ENCODE measurements at places on chromosomes 1 and 21.

DNA sequence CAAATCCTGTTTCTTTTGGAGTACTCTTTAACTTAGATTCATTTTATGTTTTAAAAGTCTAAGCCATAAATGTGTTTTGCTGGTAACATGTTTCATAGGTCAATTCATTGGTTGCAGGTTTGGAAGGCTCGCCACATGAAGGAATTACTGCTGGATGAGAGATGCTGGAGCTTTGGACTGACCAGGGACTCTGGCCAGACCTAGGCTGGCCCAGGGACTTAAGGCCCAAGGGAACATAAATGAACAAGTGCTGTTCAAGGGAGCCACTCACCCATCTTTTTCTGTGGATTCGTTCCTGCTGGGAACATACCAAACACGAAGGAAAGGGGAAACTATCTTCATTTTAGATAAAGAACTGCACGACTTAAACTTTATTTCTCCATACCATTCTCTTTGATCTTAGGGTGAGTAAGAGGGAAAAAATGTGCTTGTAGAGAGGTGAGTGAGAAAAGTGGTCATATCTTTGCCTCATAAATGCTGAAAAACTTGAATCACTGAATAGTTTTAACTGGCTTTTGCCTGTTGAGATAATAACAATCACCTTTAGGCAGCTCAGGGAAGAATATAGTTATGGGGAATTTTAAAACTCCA lies 15.3 kb upstream of the SHCBP1L start:
- no peak for DNase-seq

DNA sequence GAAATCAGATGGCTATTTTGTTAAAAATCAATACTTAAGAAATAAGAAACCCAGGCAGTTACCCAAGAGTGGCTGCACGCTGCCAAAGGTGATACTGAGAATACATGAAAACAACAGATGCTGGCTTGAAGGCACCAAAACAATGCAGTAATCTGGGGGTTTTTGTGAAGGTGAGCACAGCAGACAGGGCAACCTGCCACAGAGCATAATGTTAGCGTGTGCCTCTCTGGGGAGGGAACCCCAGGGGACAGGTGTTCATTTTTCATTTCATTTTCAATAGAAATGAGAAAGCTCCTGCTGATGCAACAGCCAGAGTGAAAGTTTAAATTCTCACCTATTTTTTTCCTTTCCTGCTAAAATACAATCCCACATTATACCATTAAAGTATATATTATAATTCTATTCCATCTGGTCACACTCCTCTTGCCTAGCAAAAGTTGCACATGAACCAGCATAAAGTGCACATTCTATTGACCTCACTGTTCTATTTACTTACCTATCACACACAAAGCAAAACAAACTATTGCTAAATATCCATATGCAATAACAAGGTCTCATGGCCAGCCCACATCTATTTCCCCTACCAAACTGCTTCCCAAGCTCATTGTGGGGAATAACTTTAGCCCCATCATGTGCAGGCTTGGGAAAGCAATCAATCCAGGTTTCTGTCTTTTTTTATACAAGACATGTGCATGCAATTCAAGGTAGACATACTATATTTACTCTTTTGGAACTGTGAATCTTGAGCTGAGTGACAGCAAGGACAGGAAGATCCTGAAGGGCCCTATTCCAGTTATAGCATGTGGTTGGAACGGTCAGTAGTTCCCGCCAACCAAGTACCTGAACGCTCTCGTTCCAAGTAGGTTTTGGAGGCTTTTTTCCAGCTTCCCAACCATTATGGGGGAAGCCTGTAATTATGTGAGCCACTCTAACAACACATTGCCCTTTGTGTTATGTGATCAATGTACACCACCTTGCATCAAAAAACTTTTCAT lies 173.6 kb downstream of the RERE start:
- DNase-seq: no peak

- DNase-seq: no peak
Measured at GRCh38 chr21:38852278-38852677, 46.5 kb downstream of the ETS2 start.

DNA sequence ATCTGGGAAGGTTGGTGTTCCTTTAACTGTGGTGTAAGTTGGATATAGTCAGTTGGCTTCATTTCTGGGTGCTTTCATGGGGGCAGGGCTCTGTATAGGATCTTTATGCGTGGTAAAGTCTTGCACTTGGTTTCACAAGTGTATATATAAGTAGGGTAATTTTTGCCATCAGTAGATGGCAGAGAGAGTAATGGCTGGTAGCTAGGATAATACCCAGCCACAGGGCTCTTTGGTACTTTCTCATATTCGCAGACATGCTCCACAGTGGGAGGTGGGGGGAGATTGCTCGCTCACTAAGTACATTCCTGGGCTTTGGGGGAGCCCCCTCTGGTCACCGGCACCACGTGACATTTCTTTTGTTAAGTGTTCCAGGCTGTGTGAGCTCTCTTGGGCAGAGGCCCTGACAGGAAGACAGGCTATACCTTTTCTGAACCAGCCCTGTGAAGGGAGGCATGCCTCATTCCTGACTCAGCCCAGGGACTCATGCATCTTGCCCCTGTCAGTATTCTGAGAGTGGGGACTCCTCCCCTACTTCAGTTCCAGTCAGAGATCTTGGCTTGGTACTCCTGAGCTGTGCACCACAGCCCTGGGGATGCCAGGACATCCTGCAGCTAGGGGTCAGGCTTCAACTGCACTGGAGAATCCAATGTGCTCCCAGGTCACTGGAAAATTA lies 37.6 kb downstream of the FCRL2 start:
- no peak for DNase-seq

DNA sequence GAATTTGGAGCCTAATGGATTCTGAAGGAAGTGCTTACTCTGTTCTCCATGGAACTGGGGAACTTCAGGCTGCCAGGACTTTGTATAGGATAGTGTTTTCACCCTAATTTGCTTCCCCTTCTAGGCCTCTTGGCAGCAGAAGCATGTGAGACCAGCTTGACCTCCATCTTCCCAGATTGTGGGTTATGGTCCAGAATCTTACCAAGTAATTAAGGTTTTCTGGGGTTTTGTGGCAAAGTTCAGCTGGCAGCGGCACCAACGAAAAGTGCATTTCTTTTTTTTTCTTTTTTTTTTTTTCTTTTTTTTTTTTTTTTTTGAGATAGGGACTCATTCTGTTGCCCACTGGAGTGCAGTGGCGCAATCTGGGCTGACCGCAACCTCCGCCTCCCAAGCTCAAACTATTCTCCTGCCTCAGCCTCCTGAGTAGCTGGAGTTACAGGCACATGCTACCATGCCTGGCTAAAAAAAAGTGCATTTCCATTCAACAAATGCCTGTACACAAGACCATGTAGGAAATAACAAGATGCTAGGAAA lies 3.4 kb upstream of the BMP8A start:
- DNase-seq: no peak

GRCh38 chr1:167064621-167065020 lies 25.6 kb downstream of the GPA33 start:
- no peak for DNase-seq

DNA sequence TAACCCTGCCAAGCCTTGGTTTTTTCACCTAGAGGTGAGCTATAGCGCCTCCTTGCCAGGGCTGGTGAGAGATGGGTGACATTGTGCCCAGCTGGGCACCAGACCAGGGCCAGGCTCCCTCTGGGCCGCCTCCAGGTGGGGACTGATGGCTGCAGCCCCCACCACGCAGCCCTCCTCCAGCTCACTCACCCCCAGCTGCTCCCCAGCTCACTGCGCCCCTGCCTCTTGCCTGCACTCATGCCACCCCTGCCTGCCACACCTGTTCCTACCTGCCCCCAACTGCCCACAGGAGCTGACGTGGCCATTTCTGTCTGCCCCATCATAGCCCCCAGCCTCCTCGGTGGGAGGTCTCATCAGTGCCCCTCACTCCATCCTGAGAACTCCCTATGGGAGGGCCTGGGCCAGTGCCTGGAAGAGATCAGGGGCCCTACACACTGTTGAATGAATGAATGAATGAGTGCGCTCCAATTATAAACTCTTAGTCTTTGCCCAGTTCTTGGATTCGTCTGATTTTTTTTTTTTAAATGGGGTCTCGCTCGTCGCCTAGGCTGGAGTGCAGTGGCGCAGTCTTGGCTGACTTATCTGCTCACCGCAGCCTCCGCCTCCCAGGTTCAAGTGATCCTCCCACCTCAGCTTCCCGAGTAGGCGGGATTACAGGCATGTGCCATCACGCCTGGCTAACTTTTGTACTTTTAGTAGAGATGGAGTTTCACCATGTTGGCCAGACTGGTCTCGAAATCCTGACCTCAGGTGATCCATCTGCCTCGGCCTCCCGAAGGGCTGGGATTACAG lies 26.4 kb upstream of the VPS13D start:
- no peak for DNase-seq

DNA sequence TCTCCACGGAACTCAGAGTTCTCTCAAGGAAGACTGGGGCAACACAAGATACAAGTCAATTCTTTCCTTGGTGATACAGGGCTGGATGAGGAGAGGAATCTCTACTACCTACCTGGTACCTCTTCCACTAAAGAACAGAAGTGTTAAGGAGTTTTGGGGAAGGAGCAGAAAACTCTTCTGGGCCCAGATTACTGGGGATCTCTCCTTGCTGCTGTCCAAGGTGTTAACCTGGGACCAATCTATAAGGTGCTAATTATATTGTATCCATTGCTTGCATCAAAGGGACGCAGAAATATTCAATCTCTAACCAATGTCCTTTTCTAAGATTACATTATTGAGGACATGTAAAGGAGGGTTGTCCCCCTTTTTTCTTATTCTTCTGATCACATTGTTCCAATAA lies 1102.5 kb downstream of the AMY1C start:
- no peak for DNase-seq

- no peak for DNase-seq
Measured at GRCh38 chr1:2258996-2259395, 30.9 kb downstream of the SKI start.

- DNase-seq: no peak
Measured at GRCh38 chr1:237671262-237671661, 219.5 kb downstream of the ZP4 start.

DNA sequence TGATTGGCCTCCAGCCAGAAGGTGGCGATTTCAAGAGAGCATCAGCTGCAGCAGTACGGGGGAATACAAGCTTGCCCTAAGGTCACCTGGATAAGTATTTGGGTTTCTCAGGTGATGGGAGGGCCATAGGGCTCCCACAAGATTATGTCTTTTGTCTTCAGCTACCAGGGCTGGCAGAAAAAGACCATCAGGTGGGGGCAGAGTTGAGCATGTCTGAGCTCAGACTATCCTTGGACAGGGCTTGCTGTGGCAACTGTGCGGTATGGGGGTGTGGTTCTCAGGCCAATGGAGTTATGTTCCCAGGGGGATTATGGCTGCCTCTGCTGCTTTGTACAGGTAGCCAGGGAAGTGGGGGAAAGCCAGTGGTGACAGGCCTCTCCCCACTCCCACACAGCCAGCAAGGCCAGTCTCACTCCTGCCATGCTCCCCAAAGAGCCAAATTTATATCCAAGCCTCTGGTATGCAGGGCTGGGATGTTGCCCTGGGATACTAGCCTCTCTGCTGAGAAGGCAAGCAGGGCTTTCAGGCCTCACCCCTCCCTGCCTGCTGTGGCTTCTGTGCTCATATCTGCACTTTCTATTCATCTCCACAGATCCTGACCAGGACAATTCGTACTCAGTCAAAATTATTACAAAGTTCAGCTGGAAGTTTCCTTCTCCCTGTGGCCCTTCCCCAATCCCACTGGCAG lies 26.6 kb upstream of the CD84 start:
- no peak for DNase-seq

DNA sequence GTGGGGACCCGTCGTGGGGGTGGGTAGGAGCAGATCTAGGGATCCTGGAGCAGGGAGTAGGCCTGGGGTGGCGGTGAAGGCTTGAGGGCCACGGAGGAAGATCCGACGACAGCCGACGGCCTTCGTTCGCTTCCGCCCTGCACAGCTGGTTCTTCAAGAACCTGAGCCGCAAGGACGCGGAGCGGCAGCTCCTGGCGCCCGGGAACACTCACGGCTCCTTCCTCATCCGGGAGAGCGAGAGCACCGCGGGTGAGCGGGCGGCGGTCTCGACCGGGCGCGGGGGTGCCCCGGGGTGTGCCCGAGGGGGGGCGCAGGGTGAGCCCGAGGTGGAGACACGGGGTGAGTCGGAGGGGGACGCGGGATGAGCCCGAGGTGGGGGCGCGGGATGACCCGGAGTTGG lies 16.5 kb upstream of the HDAC1 start:
- no peak for DNase-seq

- no peak for DNase-seq
Measured at GRCh38 chr1:44032170-44032790, 1.0 kb upstream of the SLC6A9 start.

GRCh38 chr1:240610636-240611035 lies 1.3 kb downstream of the GREM2 start:
- no peak for DNase-seq

DNA sequence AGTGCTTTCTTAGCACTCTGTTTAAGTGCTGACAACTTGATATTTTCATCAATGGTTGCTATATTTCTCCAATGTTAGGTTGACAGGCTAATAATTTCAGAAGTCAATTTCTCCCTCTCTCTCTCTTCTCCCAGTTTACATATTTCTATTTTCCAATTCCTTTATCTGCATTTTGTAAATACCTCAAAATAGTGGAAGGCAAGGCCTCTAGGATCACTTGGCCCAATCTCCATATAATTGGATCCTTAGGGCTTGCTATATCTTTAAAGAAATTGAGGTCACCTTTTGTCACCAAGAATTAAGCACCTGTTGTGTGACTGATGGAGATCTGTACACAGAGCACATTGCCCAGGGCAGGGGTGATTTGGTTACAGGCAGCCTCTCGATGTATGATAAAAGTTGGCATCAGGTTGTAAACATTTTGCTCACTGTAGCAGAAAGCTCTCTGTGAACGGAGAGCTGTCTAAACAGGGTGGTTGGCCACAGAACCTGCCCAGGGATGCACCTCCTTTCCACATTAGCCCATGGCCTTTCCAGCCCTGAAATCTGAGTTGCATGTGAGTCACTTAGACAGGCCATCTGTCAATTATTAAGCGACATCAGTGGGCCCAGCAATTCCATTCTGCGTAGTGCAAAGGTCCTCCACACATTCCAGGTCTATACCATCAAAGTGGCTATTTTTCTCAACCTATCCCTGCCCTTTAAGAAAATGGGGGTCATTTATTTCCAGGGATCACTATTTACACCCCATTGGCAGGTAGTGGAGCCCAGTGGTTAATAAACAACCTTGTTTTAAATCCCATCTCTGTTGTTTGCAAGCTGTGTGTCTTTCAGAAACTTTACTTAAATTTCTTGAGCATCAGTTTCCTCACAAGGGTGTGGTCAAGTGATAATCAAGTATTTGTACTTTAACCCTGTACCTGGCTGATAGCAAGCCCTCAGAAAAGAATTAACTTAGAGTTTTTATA lies 29.1 kb upstream of the IRF2BP2 start:
- no peak for DNase-seq

DNA sequence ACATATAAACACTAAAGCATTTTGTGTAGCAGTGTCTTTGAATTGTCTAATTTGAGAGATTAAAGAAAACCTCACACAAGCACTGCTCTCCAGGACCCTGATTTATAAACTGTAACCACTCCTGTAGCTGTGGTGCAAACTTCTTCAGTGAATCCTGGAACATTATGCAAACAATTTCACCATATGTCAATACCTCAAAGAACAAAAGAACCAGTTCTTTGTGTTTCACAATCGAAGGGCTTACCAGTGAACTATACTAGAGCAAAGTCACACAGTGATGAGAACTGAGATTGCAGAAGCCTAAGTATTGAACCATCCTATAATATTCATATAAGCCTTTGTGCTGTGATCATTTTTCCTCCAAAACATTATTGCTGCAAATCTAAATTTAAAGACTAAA lies 21.5 kb downstream of the DPH5 start:
- DNase-seq: no peak
